GM13976 (cell line): ENCODE measurements at places on chromosomes 11 and 22.

- DNase-seq, result no peak
Observed at GRCh38 chr22:45743687-45744086, 72.1 kb downstream of the ATXN10 start.

DNA sequence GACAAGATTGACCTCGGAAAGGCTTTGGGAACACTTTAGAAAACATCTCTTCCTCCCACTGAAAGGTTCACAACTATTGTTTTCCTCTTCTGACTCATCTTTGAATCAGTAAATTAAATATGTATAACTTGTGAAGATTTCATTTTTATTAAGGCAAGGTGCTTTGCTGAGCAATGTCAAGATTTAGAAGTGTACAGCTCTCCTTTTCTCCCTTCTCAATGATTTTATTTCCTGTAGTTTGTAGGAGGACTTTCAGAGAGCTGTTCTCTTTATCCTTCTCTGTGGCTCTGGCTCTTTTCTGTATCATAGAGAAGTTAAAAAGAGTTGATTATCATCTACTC is 594.2 kb downstream of the METTL15 start:
- no peak for DNase-seq

DNA sequence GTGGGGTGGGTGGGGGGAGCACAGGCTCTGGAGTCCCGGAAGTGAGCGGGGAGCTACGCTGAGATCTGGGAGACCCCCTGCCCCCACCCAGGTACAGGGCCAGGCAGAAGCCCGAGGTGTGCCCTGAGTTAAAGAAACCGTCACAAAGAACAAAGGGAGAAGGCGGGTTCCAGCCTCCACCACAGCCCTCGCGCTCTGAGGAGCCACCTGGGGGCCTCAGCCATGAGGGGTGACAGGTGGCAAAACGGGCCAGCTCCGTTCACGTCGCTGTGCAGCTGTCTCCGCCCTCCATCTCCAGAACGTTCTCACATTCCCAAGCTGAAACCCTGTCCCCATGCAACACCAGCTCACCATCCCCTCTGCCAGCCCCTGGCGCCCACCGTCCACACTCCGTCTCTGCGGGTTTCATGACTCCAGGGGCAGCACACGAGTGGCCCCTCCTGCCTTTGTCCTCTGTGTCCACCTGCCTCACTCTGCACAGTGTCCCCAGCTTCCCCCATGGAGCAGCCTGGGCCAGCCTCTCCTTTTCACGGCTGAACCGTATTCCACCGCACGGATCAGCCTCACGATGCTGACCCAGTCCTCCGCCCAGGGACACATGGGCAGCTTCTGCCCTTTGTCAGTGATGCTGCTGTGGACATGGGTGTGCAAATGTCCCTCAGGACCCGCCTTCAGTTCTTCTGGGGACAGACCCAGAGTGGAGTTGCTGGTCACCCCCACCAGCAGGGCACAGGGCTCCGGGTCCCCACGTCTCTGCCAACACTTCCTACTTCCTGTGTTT is 1.7 kb upstream of the MUC5B start:
- DNase-seq, result no peak

- no peak for DNase-seq
Observed at GRCh38 chr11:117071344-117071787, 26.9 kb downstream of the SIK3 start.

DNA sequence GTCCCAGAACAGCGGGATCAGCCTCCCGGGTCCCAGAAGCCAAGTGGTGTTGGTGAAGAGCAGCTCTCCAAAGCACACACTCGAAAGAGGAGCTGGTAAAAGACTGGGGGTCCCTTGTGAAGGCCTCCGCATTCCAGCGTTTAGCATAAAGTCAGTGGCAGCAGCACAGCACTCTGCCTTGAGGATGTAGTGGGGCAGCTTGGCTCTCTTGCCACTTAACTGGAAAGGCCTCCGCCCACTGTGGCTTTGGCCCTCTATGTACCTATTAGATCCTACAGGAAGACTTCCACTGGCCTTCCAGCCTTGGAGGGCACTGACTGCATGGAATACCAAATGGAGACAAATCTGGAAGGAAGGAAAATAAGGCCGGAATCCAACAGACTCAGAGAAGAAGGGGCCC is 1455.3 kb downstream of the BRD1 start:
- no peak for DNase-seq

DNA sequence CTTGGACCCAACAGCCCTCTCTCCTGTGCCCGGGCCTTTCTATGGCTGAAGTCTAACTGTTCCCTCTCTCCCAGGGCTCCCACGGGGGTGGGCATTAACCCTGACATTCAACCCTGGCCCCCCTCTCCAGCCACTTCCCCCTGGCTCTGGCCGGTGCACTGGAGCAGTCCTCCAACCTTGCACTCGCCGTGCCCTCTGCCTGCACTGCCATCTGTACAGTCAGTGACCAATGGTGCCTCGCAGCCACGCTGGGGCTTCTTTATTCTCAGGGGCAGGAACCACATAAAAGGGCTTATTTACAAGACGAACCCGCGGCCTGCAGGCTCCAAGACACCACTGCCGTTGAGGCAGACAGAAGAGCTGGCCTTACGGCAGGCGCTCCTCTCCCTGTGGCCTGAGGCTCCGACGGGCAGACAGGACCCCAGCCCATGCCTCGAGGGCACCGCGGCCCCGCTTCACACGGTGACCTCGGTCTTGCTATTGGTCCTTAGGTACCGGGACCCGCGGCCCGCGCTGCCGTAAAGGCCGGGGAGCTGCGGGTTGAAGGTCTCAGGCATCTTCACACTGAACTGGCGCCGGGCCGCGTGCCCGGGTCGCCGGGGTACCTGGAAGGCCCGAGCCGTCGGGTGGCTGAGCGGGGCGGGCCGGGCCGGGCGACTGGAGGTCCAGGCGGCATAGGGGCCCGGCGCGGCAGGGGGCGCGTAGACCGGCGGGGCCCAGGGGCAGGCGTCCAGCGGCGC is 5.4 kb downstream of the SHISA8 start:
- DNase-seq, result no peak

- DNase-seq, result no peak
Observed at GRCh38 chr11:14336507-14337503, 22.2 kb downstream of the RRAS2 start.

- DNase-seq, result no peak
Observed at GRCh38 chr11:50187220-50187619, 154.5 kb downstream of the OR4C45 start.

DNA sequence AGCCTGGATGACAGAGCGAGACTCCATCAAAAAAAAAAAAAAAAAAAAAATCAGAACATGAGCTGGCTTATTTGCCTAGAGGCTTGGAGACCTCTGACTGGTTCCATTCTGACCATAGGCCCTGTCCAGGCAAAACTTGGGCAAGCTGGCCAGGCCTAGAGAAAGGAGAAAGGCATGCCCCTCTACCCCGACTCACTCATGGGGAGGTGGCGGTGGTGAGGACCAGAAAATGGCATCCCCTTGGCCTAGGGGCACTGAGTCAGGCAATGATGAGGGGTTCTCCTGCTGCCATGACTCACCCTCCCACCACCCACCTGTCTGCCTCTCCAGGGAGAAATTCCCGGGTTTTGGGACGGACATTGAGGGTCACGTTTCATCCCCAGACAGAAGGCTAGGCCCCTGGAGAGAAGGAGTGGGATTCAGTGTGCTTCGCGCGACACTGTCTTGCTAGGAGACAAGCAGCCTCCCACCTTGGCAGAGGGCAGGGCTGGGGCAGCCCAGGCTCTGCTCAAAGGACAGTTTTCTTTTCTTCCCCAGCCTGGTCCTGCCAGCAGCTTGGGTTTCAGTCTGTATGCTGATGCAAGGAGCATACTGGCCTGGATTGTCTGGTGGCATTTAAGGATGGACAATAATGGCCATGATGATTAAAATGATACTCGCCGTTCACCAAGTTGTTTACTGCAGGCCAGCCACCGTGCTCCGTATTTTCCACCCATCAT is 17.2 kb downstream of the TOB2 start:
- DNase-seq, result no peak

DNA sequence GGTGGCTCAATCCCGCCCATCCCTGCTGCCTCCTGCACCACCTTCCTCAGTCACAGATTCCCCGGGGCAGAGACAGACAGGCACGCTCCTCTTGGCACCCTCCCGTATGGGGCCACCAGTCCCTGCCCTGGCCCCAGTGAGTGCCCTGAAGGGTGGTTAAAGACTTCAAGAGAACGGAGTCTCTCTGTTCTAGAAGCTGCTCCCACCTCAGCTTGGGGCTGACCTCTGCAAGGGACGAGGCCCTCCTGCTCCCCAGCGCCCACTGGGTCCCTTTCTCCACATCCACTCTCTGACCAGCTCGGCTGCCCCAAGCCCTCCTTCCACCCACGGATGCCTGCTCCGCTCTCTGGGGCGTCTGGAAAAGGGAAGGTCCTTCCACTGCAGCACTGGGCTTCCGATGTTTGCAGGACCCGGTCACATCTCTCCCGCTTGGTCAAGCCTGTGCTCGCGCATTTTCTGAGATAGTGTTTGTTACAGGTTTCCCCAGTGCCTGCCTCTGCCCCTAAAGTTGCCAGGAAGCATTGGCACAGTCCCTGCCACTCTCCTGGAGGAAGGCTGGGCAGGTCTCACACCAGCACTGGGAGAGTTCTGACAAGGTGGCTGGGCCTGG is 1487.9 kb downstream of the TBC1D22A start:
- DNase-seq, result no peak
